ENCODE measurements at places on chromosomes 2 and 18.

GRCh38 chr2:86392873-86393518 lies 48.2 kb upstream of the KDM3A start:
- no peak for DNase-seq

- no peak for DNase-seq
Measured at GRCh38 chr2:234110219-234110618, 59.7 kb downstream of the SPP2 start.

DNA sequence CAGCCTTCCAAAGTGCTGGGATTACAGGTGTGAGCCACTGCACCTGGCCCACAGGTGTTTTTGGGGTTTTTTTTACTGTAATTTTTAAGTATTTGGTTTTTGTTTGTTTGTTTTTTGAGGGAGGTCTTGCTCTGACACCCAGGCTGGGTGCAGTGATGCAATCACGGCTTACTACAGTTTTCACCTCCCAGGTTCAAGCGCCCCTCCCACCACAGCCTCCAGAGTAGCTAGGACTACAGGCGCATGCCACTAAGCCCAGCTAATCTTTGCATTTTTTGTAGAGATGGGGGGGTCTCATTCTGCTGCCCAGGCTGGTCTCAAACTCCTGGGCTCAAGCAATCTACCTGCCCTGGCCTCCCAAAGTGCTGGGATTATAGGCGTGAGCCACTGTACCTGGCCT lies 7.3 kb upstream of the SLC11A1 start:
- DNase-seq: no peak

DNA sequence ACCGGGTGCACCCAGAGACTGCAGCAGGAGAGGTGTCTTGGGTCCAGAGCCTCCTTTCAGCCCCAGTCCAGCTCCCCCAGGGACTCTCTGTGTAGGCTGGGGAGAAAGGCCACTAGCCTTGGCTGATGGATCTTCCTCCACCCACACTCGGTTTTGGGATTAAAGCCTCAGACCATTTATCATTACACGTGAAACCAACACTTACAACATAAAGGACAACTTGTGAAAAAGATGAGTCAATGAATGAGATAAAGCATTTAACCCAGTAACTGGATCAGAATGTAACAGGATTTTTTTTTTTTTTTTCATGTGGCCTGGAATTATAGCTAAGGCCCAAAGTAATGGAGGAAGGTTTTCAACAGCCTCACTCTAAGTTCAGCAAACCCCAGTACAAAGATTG lies 32.1 kb downstream of the NAT8 start:
- no peak for DNase-seq

DNA sequence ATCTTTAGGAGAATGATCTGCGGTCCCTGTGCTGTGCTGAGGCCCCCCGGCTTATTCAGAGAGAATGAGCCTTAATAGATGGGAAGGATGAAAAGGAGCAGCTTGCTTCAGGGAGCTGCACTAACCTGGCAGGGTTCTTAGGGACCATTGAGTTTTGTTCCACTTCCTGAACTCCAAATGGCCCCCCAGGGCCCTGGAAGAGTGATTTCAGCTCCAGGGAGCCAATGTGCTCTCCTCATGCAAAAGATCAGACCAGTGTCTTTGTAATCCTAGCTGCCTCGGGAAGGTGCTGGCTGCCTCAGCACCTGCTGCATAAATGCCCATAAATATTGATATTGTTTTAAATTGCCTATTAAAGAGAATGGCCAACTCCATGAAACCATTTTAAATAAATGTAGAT lies 210.2 kb downstream of the NCK2 start:
- no peak for DNase-seq

GRCh38 chr2:38556006-38556801 lies 46.5 kb downstream of the HNRNPLL start:
- no peak for DNase-seq

- no peak for DNase-seq
Measured at GRCh38 chr2:195984923-195985726, 83.5 kb downstream of the DNAH7 start.

DNA sequence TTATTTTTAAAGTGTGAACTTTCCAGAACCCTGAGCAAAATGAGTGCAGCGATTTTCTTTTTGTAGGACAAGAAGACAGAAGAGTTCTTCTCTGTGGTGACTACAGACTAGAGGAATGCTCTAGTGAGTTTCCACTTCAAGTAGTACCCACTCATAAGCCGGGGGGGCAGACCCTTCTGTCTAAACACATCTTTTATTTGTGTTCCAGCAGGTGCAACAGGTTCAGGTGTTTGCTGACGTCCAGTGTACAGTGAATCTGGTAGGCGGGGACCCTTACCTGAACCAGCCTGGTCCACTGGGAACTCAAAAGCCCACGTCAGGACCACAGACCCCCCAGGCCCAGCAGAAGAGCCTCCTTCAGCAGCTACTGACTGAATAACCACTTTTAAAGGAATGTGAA lies 25.2 kb downstream of the PTRHD1 start:
- no peak for DNase-seq

GRCh38 chr2:141341444-141341843 lies 789.4 kb downstream of the LRP1B start:
- DNase-seq: no peak

GRCh38 chr2:217186152-217186551 lies 326.3 kb upstream of the TNP1 start:
- DNase-seq: no peak

GRCh38 chr2:18871430-18871829 lies 282.1 kb upstream of the NT5C1B start:
- DNase-seq: no peak

GRCh38 chr2:55923091-55923981 lies at the start of gene EFEMP1:
Gene EFEMP1, minus strand, starts transcription at chr2:55923782. Its CDS starts 1,342 bp downstream, at chr2:55922440.
- no peak for DNase-seq

DNA sequence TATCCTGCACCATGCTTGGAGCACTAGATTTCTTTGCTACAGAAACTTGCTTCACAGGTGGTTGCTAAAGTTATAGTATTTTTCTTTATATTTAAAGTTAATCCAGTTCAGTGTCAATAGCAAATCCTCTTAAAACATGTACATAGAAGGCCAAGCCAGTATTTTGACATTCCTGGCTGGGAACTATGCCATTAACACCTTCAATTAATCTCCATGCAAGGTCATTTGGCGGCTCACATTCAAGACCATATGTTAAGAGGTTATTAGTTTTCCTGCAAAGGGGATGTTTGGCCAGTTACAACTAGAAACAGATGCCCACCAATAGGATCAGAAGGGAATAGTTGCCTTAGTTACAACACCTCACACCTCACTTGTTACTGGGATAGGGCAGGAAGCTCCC lies 261.3 kb upstream of the MEIS1 start:
- DNase-seq: no peak

DNA sequence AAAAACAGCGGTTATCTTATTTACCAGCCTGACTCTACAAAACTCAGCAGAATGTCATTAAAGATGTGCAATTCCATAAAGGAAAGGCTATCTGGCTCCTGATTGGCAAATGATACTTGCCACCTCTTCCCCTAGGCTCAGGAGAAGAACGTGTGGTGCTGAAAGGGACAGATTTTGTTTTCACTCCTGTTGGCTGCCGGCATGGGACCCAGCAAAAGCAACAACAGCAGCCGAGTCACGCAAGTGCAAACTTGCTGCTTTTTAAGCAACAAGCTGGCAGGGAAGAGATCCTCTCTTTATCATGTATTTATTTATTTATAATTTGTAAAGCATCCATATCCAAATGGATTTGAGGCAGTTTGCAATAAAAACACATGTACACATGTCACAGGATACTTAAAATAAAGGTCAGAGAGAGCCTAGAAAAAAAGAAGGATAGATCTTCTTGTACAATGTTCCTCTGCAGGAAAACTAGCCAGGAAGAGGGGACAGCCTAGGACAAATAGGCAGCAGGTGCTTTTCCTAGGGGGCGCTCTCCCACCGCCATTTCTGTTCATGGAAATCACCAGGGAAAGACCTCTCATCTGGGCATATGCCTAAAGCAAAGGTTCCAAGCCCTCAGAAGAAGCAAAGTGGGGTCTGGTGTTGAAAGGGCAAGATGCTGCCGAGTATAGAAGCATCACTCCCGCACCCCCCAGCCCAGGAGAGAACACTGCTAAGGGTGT lies 799.3 kb downstream of the BCL11A start:
- no peak for DNase-seq

DNA sequence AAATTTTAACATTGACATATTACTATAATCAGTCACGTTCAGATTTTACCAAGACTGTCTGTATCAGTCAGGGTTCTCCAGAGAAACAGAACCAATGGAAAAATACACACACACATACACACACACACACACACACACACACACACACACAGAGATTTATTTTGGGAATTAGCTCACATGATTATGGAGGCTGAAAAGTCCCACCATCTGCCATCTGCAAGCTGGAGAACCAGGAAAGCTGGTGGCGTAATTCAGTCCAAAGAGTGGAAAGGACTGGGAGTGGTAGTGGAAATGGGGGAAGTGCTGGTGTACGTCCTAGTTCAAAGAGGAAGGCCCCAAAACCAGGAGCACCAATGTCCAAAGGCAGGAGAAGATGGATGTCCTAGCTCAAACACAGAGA lies 166.4 kb downstream of the AKAIN1 start:
- no peak for DNase-seq

DNA sequence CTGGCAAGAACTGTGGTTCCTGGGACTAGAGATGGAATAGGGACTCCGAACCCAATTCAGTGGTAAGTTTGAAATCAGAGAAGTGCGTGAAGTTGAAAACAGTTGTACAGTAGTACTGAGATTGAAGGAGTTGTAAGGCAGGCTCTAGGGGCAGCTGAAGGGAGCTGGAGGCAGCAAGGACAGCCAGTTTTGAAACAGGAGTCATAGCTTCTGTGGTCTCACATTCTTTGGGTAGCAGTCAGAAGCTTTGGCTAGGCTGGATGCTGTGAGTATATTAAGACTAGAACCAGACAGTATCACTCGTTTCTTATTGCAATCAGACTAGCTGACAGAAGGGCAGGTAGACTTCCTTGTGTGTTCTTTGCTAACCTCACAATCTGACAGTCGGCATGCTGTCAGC lies 64.5 kb upstream of the ADAM23 start:
- no peak for DNase-seq

DNA sequence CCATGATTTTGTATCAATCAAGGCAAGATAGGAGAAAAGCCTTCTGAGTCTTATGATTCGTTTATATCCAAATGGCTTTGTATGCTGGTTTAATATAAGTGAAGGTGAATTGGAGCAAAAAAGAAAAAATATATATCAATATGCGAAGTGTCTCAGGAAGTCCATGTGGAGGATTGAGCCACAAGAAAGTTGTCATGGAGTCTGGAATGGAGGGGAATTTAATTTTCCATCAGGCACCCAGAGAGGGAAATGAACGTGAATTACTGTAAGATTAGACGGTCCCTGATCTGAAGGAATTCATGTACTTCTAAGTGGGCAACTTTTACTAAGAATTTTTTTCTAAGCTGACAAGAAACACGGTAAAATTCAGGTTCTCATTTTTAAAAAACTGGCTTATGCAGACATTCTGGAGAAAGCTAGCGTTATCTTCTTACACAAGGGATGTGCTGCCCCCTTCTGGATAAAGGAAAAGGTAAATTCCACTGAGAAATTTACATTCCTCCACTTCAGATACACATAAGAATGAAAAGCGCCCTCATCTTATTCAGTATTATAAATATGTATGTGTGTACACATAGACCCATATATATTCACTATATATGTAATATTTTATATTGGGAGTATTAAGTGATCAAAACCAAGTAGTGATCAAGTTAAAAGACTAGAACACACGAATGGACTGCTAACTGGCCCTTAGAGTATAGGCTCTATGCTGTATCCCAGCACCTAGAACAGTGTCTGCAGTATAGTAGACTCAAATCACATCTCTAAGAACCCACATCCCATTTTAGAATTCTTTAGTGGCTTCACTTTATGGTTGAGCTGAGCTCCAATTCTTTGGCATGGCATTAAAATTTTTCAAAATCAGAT lies 289.0 kb upstream of the TFPI start:
- DNase-seq: no peak

DNA sequence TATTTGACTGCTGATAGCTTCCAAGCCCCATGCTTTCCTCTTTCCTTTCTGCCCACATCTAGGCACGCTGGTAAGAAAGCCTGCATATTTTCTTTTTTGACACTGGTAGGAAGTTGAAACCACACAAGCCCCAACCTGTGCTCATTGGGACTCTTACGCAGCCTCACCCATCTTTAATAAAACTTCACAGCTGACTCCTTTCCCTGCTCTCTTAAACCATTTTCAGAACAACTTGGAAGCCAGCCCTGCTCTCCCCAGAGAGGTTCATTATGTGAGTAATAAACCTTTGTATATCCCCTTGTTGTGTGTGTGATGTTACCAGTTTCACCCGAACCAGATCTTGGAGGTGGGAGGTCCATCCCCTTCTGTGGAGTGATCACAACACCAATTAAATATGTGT lies 268.4 kb downstream of the GPD2 start:
- DNase-seq: no peak

GRCh38 chr2:234626566-234627130 lies 129.8 kb upstream of the ARL4C start:
- DNase-seq: no peak

GRCh38 chr2:34365932-34366331 lies 766.8 kb upstream of the FAM98A start:
- no peak for DNase-seq

- DNase-seq: no peak
Measured at GRCh38 chr18:49537232-49537896, 24.5 kb upstream of the LIPG start.

DNA sequence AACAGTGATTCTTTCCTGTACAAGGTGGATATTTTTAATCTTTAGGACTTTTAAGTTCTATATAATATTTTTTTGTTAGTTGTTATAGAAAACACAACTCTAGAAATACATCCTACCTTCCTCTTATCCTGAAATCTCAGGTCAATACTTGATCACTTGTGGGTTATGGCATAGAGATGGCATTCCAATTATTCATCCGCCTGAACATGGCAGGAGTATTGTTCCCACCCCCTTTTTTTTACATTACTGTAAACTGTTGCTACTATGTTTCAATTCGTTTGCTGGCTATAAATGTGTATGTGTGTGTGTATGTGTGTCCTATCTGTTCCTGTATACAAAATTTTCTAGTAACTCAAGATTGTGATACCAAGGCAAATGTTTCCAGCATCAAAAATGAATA lies 43.3 kb upstream of the FN1 start:
- no peak for DNase-seq

- no peak for DNase-seq
Measured at GRCh38 chr2:3624059-3624794, 29.3 kb downstream of the COLEC11 start.

- no peak for DNase-seq
Measured at GRCh38 chr2:2102866-2103653, 228.0 kb downstream of the MYT1L start.

- DNase-seq: no peak
Measured at GRCh38 chr2:160630801-160631590, 137.4 kb upstream of the RBMS1 start.

DNA sequence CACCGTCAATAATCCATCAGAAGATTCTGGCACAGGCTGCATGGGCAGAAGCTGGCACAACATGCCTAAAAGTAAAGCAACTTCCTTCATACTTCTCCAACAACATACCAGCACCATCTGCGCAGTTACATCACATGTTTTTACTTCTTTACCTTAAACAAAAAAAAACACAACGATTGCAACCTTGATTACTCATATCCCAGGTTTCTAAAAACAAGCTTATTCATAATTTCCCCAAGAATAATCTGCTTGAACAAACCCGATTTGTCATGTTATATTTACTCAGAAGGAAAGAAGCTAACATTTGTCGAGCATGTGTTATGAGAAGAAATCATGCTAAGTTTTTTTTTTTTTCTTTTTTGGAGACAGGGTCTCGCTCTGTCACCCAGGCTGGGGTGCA lies 54.7 kb downstream of the THADA start:
- no peak for DNase-seq

GRCh38 chr18:50638884-50639420 lies 79.1 kb downstream of the MAPK4 start:
- DNase-seq: no peak
